T-helper 9 cell (primary cell): ENCODE measurements at places on chromosomes 4 and X.

DNA sequence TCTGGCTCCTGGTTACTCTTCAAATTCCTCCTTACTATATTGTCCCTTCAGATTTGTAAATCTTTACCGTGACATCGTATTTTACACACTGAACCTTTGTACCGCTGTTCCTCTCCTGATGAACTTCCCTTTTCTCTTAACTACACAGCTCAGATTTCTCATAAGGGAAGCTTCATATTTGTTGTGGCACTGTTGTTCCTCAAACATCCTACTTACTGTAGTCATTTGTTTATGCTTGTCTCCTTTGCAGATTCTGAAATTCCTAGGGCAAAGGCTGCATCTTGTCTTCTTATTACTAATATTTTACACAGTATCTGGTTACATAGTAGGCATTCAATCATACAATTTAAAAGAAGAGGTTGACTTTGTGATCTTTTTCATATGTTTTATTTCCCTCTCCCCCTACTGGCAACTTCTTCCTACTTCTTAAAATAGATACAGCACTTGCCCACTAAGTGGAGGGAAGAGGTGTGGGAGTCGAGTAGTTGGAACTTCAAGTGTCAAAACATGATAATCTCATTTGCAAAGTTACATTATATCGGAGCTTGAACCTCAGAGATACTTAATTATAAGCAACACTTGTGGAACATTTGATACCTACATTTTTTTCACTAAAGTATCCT, 50.0 kb downstream of the TET2 start:
- DNase-seq, result no peak

GRCh38 chr4:149344436-149344835, 471.2 kb downstream of the IQCM start:
- no peak for DNase-seq

DNA sequence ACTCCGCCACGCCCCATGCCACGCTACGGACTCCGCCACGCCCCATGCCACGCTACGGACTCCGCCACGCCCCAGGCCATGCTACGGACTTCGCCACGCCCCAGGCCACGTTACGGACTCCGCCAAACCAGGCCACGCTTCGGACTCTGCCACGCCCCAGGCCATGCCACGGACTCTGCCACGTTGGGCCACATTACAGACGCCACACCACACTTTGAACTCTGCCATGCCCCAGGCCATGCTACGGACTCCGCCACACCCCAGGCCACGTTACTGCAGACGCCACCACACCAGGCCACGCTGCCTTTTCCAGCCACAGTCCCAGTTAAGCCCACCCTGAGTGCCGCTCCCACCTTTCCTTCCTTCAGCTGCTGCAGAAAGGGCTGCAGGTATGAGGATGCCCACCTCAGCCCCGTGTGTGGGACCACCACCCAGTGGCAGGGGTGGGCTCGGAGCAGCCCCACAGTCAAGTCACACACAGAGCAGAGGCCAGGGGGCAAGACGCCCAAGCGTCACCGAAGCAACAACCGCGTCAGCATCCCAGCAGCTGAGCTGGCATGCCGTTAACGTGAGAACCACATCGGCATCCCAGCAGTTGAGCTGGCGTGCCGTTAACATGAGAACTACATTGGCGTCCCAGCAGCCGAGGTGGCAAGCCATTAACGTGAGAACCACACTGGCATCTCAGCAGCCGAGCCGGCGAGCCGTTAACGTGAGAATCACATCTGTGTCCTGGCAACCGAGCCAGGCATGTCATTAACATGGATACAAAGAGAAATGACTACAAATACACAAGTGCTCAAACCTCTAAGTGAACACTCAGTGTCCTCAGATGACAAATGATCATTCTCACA, 26.4 kb downstream of the GAK start:
- DNase-seq, result no peak

- no peak for DNase-seq
Measured at GRCh38 chrX:18174209-18174608, 46.5 kb downstream of the BEND2 start.

DNA sequence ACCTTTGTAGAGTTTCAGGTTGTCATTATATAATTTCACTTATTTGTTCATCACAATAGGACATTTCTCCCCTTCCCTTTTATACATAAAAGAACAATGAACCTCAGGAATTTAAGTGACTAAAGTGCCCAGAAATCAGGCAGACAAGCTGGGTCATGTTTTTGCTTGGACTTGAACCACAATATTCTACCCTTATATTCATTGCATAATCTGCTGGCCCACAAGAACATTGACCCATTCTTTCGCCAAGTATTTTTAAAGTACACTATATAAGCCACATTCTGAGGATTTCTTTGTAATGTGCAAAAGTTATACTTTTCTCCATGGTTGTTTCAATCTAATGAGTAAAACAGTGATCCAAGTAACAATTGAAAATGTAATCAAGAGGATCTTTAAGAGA, 637.5 kb upstream of the SLIT2 start:
- no peak for DNase-seq

DNA sequence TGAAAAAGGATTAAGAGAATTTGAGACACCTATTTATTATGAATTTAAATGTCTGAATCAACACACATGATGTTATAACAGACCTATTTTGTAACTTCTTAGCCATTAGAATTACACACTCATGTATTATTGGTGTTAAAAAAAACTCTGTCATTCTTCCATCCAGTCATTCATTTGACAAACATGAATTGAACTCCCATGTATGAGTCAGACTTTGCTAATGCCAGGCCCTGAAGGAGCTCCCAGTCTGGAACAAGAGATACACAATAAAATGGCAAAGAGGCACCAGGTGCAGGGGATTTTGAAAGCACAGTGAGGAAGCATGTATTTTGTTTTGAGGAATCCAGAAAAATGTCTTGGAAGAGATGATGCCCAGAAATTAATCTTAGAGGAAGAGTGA, 87.7 kb upstream of the EFHC2 start:
- DNase-seq, result no peak

GRCh38 chr4:10028910-10029309, 7.6 kb upstream of the SLC2A9 start:
- no peak for DNase-seq

DNA sequence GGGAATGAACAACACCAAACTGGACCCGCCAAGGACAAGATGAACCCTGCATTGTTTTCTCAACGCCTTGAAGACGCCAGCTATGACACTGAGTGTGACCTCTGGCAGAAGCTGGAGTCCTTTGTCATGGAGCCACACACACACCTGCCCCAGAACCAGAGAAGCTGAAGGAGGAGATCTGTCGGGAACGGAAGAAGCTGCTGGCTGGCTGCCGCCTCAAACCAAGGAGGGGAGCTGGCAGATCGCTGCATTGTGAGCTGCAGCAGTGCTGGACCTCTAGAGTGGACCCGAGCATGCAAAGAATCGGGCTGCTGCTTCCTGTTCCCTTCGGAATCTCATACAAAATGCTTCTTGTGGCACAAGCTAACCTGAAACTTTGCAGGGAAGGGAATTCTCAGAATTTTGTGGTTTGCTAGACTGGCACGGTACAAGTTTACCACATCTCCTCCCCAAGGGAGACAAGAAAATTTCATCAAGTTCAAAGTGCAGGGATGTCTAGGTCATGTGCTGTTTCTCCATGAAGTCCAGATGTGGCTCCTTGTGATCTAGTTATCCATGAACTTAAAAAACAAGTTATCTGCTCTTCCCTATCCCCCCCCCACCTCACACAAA, 23.4 kb upstream of the GLRB start:
- DNase-seq, result no peak

DNA sequence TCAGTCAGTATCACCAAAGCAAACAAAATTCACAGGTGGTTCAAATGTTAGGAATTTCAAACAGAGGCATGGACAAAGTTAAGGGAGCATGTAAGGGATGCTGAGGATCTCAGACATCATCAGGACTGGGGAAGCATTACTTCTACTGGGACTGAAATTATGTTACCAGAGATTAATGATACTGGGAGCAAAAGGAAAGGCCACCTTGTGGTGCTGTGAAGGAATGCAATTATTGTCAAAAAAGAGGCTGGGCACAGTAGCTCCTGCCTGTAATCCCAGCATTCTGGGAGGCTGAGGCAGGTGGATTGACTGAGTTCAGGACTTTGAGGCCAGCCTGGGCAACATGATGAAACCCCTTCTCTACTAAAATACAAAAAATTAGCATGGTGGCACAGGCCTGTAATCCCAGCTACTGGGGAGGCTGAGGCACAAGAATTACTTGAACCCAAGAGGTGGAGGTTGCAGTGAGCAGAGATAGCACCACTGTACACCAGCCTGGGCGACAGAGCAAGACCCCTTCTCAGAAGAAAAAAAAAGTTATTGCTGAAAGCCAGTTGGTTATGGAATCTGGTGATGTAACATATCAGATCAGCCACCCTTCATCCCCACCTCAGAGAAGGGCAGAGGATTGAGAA, 954.3 kb downstream of the PCDH7 start:
- no peak for DNase-seq

- DNase-seq, result no peak
Measured at GRCh38 chr4:111854494-111855087, 290.7 kb upstream of the FAM241A start.

DNA sequence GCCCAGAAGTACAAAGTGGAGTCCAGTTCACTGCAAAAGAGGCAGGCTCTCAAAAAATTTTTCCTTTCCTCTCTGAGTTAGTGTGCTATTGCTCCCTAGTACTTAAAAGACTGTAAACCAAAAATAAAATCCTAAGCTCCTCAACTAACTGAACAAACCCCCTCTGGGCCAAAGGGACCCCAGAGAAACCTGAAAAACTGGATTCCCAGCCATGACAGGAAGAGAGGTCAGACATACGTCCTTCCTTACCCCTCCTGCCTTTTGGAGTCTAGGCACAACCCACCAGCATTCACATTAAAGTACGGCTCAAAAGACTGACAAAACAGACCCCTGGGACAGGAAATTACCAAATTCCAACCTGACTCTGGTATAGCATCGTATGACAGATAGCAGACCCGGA, 957.9 kb upstream of the PRKX start:
- no peak for DNase-seq

GRCh38 chrX:41984628-41985027, 61.3 kb upstream of the CASK start:
- DNase-seq, result no peak

GRCh38 chr4:147853706-147854105, 121.8 kb downstream of the ARHGAP10 start:
- DNase-seq, result no peak

DNA sequence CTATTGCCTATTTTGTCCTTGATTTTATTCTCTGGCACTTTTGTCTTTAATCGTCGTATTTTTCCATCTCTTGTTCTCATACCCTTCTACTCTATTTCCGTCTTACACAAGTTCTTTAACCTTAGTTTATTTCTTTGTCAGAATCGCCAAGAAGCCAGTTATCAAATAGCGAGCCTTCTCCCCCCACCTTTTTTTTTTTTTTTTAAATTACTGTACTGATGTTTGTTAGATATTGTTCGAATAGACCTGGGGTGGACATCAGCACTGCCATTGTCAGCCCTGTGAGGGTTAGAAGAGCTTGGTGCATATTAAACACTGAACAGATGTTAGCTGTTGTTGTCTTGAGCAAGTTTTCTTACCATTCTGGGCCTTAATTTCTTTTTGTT, 1.2 kb downstream of the SPCS3 start:
- no peak for DNase-seq

DNA sequence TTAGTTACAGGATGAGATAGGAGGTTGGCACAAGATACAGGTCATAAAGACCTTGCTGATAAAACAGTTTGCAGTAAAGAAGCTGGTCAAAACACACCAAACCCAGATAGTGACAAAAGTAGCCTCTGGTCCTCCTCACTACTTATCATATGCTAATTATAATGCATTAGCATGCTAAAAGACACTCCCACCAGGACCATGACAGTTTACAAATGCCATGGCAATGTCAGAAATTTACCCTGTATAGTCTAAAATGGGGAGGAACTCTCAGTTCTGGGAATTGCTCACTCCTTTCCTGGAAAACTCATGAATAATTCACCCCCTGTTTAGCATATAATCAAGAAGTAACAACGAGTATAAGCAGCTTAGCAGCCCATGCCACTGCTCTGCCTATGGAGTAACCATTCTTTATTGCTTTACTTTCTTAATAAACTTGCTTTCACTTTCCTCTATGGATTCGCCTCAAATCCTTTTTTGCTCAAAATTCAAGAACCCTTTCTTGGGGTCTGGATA, 1254.4 kb downstream of the PCDH7 start:
- DNase-seq, result no peak

- DNase-seq, result no peak
Measured at GRCh38 chrX:16577483-16578029, 72.4 kb upstream of the S100G start.

- no peak for DNase-seq
Measured at GRCh38 chrX:136021903-136022302, 36.7 kb downstream of the SLC9A6 start.

- no peak for DNase-seq
Measured at GRCh38 chr4:184032091-184032490, 127.0 kb downstream of the STOX2 start.

GRCh38 chrX:40733706-40734105, 1.6 kb downstream of the MED14 start:
- no peak for DNase-seq

DNA sequence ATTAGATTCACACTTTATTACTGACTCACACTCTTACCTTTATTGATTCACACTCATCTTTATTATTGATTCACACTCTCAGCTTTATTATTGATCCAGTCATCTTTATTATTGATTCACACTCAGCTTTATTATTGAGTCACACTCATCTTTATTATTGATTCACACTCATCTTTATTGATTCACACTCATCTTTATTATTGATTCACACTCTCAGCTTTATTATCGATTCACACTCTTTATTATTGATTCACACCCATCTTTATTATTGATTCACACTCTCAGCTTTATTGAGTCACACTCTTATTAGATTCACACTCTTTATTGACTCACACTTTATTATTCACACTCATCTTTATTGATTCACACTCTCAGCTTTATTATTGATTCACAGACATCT, 31.3 kb downstream of the HTRA3 start:
- no peak for DNase-seq

DNA sequence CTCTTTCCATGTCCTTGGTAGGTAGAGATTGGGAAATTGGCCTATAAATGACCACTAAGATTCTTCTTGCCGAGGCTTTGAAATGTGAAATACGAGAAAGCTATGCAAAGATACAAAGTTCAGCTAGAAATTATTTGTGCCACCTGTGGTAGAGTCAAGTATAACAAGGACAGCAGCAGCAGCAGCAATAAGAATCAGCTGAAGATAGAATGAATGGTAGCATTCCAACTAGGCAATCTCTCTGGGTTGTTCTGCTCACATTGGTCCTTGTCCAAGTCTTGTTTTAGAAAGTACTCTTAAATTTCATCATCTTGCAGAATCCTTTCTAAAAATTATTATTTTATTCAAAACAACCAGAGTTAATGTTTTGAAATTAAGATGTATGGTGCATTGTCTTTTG, 67.8 kb upstream of the PCDH10 start:
- no peak for DNase-seq

- no peak for DNase-seq
Measured at GRCh38 chr4:105145156-105145902, 1.3 kb upstream of the TET2 start.

- no peak for DNase-seq
Measured at GRCh38 chr4:40629401-40630334, at the start of gene RBM47. Gene RBM47, minus strand, starts transcription at chr4:40629864. Its CDS starts 190,971 bp downstream, at chr4:40438893.

GRCh38 chr4:142467088-142467487, 379.0 kb downstream of the INPP4B start:
- DNase-seq, result no peak

- DNase-seq, result no peak
Measured at GRCh38 chrX:120015145-120016067, 62.1 kb downstream of the RHOXF2B start.

- DNase-seq, result no peak
Measured at GRCh38 chr4:42277291-42277690, 120.0 kb upstream of the SHISA3 start.

GRCh38 chrX:148620023-148620422, 119.6 kb downstream of the AFF2 start:
- DNase-seq, result no peak

GRCh38 chr4:39025552-39026085, 6.6 kb downstream of the TMEM156 start:
- no peak for DNase-seq
